ENCODE measurements at places on chromosomes 5 and 9.
A peak's percentile ranks its signal among the peaks of the same experiment; 100 is the strongest.

DNA sequence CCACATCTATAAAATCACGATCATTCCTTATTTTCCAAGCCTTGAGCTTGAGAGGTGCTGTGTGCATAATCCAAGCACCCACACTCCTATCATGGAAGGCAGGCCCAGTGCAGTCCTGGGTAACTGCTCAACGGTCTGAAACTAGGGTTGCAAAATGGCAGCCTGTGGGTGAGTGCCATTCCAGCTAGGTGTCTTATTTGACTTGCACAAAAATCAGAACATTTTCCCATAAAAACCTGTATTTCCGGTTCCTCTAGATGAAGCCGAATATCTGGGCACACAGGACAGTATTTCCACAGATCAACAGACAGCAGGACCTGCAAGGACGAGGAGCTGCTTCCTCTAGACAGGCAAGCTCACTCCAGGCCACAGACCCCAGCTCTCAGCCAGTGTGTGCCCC, 588.8 kb downstream of the BNC2 start:
- no peak for DNase-seq

DNA sequence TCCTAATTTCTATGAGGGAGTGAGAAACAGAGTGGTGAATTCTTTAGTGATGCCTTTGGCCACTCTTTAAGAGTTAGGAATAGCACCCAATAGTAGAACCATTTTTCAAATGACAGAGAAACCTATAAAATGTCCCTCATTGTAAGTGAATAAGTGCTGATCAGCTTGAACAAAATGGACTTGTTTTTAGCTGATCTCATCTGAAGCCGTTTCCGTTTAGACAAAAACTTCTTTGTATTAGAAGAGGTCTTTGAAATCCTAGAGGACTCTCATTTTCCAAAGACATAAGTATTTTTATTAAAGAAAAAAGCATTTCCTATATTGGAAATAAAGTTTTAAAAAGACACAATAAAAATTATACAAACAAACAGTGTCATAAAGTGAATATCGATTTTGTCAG, 273.9 kb downstream of the ARHGEF28 start:
- no peak for DNase-seq

- no peak for DNase-seq
These were observed 39.3 kb upstream of the SHB start for GRCh38 chr9:38108326-38108725.

DNA sequence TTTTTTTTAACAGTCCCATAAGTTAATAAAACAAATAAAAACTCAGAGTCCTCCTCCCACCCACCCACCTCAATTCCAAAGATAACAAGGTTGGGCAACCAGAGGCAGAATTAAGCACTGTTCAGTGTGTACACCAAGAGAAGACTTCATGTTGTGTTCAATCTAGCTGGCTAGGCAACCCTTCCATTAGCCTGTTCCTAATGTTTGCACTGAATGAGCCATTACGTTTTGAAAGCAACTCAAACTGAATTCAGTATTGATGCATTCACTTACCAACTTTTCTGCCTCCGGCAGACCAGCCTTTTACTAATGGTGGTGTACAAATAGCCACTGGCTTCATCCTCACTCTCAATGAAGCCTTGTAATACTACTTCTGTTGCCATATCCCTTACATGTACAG, 47.5 kb downstream of the PBX3 start:
- DNase-seq = no peak

GRCh38 chr5:94181895-94182294, 436.5 kb downstream of the KIAA0825 start:
- DNase-seq = peak; percentile 45

DNA sequence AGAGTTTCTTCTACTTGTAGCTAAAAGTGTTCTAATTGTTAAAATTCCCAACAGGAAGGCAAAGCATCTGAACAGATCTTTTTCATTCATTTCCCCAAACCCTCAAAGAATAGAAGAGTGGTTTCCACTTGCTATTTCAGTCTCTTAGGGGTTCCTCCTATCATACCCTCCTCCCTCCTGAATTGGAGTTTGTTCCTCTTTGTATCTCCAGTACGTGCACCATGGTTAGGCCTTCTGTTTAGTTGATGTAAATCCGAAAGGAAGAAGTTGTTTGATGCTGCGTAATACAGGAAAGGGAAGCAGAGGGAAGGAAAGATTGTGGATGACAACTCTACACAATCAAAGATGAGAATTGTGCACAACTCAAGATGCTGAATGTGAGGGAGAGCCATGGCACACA, 303.6 kb downstream of the PIK3R1 start:
- DNase-seq = no peak

DNA sequence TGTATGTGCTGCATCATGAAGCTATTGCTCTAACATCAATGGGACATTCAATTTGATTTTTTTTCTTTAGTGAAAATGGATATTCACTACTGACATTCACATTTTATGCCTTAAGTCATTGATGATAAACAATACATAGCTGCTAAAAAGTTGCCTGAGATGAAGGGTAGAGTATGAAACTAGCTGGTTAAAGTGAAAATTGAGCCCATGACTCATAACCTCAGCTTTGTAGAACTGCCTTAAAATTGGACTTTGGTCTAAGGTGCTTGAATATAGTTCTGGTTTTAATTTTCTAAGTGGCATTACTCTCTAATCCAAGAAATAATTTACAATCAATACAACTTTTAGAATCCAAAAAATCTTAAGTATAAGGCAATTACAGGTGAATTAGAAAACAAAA, 740.4 kb upstream of the RIOK2 start:
- no peak for DNase-seq

GRCh38 chr5:53350991-53351770, 129.2 kb upstream of the FST start:
- DNase-seq = peak; percentile 4

DNA sequence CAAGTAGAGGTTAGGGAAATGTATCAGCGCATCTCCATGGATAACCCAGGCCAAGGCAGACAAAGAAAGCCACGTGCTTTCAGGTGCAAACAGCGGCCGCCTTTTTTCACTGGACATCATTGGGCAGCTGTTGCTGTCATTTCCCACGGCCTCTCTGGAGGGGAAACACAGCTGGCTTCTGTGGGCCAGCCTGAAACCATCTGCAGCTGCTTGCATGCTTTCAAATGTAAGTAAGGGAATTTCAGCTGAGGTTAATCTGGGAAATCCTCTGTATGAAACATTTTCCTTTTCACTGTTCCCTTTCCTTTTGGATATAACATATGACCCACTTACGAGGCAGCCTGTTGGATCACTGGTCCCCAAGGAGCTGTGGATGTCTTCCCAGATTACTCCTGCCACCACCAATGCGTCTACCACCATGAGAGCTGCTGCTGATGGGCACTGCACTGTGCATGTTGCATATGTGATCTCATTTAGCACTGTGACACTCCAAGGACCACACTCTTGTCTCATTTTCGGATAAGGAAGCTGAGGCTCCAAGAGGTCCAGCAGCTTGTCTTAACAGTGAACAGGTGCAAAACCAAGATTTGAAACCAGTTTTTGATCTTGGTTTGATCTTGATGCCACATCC, 106.3 kb downstream of the C9orf152 start:
- DNase-seq = no peak

DNA sequence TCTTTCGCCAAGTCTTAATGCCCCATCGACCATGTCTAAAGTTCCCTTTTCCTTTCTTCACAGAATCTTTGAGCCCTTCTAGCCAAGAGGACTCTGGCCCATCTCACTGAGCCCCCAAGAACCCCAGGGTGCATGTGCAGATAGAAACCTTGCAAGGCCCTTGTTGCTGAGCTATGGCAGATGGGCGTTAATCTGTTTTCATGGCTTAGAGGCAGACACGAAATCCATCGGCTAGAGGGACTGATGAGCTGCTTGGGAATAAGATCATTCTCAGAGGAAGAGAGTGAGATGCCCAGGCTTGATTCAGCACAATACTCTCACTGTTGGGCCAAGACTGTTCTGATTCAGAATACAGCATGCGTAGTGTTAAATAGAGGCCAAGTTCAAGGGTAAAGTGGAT, 262.5 kb upstream of the C9orf72 start:
- DNase-seq = no peak

All from Caco-2 (cell line).